Sigmoid colon (tissue), 7 donors: ENCODE measurements at places on chromosomes 11 and 22.

DNA sequence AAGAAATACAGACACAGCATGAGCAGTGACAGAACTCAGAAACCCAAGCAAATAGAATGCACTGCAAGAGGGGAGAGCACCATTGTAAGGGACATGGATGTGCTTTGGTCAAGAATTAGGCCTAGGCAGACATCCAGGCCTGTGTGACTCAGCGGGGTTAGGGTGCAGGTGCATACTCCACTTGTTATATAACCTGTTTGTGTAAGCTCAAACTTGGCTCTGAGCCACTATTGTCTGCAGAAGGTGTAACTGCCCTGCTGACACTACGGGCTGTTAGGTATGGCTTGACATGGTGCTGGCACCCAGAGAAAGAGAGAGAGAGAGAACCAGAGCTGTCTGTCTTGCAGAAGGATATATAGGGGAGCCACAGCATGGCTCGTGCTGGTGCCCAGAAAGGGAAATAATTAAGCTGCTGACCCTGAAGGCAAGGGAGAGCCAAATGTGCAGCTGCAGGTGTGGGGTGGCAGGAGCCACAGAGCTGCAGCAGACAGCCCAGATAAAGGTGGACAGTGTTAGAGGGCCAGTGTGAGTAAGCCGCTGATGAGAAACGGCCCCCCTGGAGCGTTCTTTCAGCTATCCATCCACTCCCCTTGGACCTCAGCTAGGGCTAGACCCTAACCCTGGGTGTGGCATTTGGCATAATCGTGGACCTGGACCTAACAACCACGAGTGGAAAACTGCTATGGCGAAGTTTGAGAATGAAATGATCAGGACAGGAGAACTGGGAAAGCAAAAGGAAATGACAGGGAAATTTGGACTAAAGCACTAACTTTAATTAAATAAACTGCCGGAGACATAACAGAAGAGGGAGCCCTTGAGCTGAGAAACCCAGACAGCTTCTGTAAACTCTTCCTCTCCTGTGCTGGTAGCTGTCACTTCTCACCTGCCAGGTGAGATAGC, 253.0 kb upstream of the CCDC179 start:
- no peaks in the 10 kb centered on the region for H3K27me3 ChIP-seq
- no peaks in the 10 kb centered on the region for H3K36me3 ChIP-seq
- DNase-seq, result no peak
- no peaks in the 10 kb centered on the region for H3K4me1 ChIP-seq

GRCh38 chr11:64153812-64154211, 12.1 kb downstream of the MACROD1 start:
- no peak overlapping the region for H3K27ac ChIP-seq
- H3K27me3 ChIP-seq, result no peaks in the 10 kb centered on the region
- DNase-seq, result no peak
- H3K36me3 ChIP-seq, result no peaks in the 10 kb centered on the region

DNA sequence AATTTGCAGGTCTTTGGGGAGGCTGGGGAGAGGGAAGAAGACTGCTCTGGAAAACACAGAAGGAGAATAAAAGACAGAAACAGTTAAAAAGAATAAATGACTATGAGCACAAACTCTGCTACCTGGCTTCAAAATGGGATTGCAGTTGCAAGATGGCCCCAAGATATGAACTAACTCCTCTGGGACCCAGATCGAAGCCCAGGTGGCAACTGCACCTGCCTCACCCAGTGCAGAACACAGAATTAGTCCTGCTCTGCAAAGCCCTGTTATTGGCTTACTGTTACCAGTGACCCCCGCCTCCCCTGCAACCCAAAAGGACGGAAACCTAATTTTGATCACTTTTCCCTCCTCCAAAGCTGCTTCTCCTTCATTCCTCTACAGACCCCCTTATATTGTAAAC, 35.9 kb upstream of the POU2AF1 start:
- H3K4me3 ChIP-seq, result no peak overlapping the region
- no peaks in the 10 kb centered on the region for H3K27me3 ChIP-seq
- H3K27ac ChIP-seq, result no peak overlapping the region

- peak overlapping the region; percentile 55 for H3K27ac ChIP-seq
- H3K27me3 ChIP-seq, result no peaks in the 10 kb centered on the region
- DNase-seq, result peak; percentile 59
- no peaks in the 10 kb centered on the region for H3K36me3 ChIP-seq
These were observed 607 bp upstream of the ROBO4 start for GRCh38 chr11:124898263-124898680.

- peak overlapping the region; percentile 23 for H3K27ac ChIP-seq
- H3K4me3 ChIP-seq, result no peak overlapping the region
- no peaks in the 10 kb centered on the region for H3K27me3 ChIP-seq
These were observed 14.1 kb upstream of the TSKU start for GRCh38 chr11:76768909-76769560.

DNA sequence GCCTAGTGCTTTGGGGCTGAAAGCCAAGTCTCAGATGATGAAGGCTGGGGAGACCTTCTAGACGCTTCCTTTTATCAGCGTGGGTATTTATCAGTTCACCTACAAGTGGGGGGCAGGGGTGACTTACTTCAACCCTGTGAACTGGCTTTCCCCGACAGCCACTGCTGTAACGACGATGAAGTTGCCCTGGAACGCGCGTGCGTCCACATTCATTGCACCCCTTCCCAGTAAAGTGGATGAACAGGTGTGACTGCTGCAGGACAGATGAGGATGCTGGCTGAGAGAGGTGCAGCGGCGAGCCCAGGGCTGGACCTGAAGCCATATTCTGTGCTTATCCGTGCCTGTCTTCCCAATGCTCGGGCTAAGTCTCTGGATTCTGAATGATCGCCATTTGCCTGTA, 1122.3 kb downstream of the TBC1D22A start:
- H3K36me3 ChIP-seq, result no peaks in the 10 kb centered on the region
- no peak for DNase-seq
- no peak overlapping the region for H3K27ac ChIP-seq
- H3K4me1 ChIP-seq, result no peaks in the 10 kb centered on the region
- no peak overlapping the region for H3K4me3 ChIP-seq

DNA sequence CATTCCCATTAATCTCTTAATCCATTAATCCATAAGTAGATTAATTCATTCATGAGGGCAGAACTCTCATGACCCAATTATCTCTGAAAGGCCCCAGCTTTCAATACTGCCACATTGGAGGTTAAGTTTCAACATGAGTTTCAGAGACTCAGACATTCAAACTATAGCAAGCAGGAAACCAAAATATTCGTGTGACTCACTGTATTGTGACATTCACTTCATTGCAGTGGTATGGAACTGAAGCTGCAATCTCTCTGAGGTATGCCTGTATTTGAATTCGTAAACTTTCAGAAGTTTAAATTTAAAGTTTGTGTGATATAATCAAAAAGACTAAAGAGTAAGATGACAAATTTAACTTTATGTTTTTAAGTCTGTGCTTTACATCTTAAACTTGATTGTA, 2.9 kb upstream of the OR52J3 start:
- H3K27me3 ChIP-seq, result no peaks in the 10 kb centered on the region
- no peaks in the 10 kb centered on the region for H3K4me1 ChIP-seq
- H3K27ac ChIP-seq, result no peak overlapping the region
- H3K36me3 ChIP-seq, result no peaks in the 10 kb centered on the region

DNA sequence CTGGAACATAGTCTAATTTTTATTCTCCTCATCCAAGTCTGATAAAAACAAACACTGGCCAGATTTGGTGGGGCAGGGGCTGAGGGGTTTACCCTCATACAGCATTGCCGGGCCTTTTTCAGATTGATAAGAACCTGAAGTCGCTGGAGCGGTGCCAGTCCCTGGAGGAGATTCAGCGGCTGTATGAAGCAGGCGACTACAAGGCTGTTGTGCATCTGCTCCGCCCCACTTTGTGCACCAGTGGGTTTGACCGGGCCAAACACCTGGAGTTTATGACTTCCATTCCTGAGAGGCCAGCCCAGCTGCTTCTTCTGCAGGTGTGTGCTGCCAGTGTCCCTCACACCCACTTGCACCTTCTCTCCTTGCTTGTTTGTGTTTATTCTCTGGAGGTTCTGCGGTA, 55.8 kb downstream of the CABIN1 start:
- no peaks in the 10 kb centered on the region for H3K4me1 ChIP-seq
- no peak overlapping the region for H3K27ac ChIP-seq
- no peak overlapping the region for H3K4me3 ChIP-seq
- H3K36me3 ChIP-seq, result peaks cover 38% of the 10 kb centered on the region
- peak; percentile 64 for DNase-seq

DNA sequence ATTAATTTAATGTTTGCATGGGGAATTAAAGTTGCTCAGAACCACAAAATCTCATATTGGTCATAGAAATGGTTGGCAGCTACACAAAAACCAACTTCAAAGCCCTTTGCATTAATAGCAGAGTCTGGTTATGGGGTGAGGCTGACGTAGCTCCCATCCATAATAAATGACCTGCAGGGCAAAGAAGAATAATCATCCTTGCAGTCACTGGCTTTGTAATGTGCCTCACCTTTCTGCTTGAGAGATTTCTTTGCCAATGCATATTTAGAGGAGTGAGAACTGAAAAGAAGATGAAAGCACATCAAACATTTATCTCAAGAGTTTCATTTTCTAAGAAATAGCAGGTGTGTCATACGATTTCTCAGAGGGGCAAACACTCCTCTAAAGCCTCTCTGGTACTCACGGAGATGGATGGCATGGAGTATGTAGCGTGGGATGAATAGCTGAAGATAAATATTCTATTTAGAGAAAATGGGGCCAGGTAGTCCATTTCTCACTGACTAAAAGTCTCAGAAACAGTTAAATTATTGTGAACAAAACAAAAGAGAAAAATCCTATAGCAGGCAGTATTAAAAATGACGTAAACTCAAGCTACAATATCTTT, 1491.9 kb downstream of the FAM181B start:
- no peak overlapping the region for H3K4me3 ChIP-seq
- H3K4me1 ChIP-seq, result no peaks in the 10 kb centered on the region
- H3K27ac ChIP-seq, result no peak overlapping the region

- peaks cover 45% of the 10 kb centered on the region for H3K4me1 ChIP-seq
- no peaks in the 10 kb centered on the region for H3K27me3 ChIP-seq
- H3K36me3 ChIP-seq, result no peaks in the 10 kb centered on the region
- no peak overlapping the region for H3K4me3 ChIP-seq
- DNase-seq, result no peak
- peak overlapping the region; percentile 32 for H3K27ac ChIP-seq
These were observed 40.1 kb downstream of the CTSC start for GRCh38 chr11:88297421-88297820.

GRCh38 chr11:111937844-111938243, 701 bp downstream of the DIXDC1 start:
- H3K27ac ChIP-seq, result peak overlapping the region; percentile 89
- peak overlapping the region; percentile 74 for H3K4me3 ChIP-seq
- no peaks in the 10 kb centered on the region for H3K27me3 ChIP-seq

- no peaks in the 10 kb centered on the region for H3K36me3 ChIP-seq
- no peak for DNase-seq
- peaks cover 12% of the 10 kb centered on the region for H3K4me1 ChIP-seq
- no peak overlapping the region for H3K4me3 ChIP-seq
These were observed 8.3 kb downstream of the CTSF start for GRCh38 chr11:66559866-66560676.

GRCh38 chr22:48209473-48210197, 1447.2 kb downstream of the TBC1D22A start:
- no peaks in the 10 kb centered on the region for H3K4me1 ChIP-seq
- no peaks in the 10 kb centered on the region for H3K27me3 ChIP-seq
- no peak overlapping the region for H3K4me3 ChIP-seq
- H3K27ac ChIP-seq, result no peak overlapping the region

DNA sequence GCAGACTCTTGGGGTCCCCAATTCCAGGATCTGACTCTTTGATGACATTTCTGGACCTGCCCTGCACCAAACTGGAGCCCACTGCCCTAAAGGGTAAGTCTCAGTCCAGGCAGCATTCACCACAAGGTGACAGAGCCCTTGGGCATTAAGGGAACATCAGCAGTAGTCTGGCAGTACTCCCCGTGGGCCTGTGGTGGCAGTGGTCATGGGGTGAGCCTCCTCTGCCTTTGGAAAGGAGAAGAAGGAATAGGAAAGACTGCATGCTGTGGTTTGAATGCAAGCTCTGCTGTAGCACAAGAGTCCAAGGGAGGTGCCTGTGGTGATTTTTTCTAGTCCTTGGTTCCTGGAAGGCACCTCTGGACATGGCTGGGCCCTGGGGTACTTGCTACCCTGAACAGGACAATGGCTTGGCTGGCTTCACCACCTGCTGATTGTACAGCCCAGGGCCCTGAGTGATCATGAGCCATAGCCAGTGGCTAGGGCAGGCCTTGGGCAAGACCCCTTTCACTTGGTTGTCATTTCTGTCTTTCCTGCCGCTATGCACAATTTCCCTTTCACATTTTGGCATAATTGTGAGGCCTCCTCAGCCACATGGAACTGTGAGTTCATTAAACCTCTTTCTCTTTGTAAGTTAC, 160.7 kb upstream of the GRIA4 start:
- no peak for DNase-seq
- H3K4me1 ChIP-seq, result no peaks in the 10 kb centered on the region
- H3K27me3 ChIP-seq, result no peaks in the 10 kb centered on the region
- H3K36me3 ChIP-seq, result no peaks in the 10 kb centered on the region
- H3K27ac ChIP-seq, result no peak overlapping the region

GRCh38 chr11:7019500-7020182, 505 bp downstream of the ZNF214 start:
- H3K27ac ChIP-seq, result peak overlapping the region; percentile 85
- H3K4me1 ChIP-seq, result peaks cover 5% of the 10 kb centered on the region
- peak overlapping the region; percentile 54 for H3K4me3 ChIP-seq
- no peaks in the 10 kb centered on the region for H3K27me3 ChIP-seq
- no peaks in the 10 kb centered on the region for H3K36me3 ChIP-seq

GRCh38 chr11:119229288-119229672, 23.1 kb downstream of the CBL start:
- no peak overlapping the region for H3K4me3 ChIP-seq
- H3K27me3 ChIP-seq, result no peaks in the 10 kb centered on the region
- no peak overlapping the region for H3K27ac ChIP-seq
- no peak for DNase-seq
- H3K4me1 ChIP-seq, result no peaks in the 10 kb centered on the region

DNA sequence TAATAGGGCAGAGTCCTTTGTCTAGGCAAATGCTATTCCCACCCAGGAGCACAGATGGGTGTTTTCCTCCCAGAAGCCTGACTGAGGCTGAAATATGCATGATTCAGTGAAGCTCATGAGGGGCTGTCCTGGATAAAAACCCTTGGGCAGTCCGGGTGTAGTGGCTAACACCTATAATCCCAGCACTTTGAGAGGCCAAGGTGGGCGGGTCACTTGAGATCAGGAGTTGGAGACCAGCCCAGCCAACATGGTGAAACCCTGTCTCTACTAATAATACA, 48.6 kb upstream of the LMO2 start:
- no peaks in the 10 kb centered on the region for H3K27me3 ChIP-seq
- DNase-seq, result no peak
- H3K4me3 ChIP-seq, result no peak overlapping the region
- H3K4me1 ChIP-seq, result peaks cover 8% of the 10 kb centered on the region
- no peak overlapping the region for H3K27ac ChIP-seq

GRCh38 chr22:29469755-29470154, 10.3 kb upstream of the NEFH start:
- H3K4me1 ChIP-seq, result peaks cover 8% of the 10 kb centered on the region
- H3K27me3 ChIP-seq, result peaks cover 16% of the 10 kb centered on the region
- DNase-seq, result no peak
- H3K36me3 ChIP-seq, result no peaks in the 10 kb centered on the region

- H3K4me1 ChIP-seq, result peaks cover 16% of the 10 kb centered on the region
- DNase-seq, result no peak
- no peaks in the 10 kb centered on the region for H3K27me3 ChIP-seq
- peak overlapping the region; percentile 87 for H3K27ac ChIP-seq
These were observed 629 bp downstream of the PSMA1 start for GRCh38 chr11:14519597-14519916.

- no peak overlapping the region for H3K27ac ChIP-seq
- DNase-seq, result no peak
- H3K4me3 ChIP-seq, result no peak overlapping the region
- H3K36me3 ChIP-seq, result no peaks in the 10 kb centered on the region
These were observed 33.2 kb downstream of the RCOR2 start for GRCh38 chr11:63883791-63884190.

GRCh38 chr22:46446799-46447198, 90.6 kb downstream of the CELSR1 start:
- no peaks in the 10 kb centered on the region for H3K36me3 ChIP-seq
- no peak for DNase-seq
- H3K27ac ChIP-seq, result no peak overlapping the region
- no peak overlapping the region for H3K4me3 ChIP-seq
- H3K27me3 ChIP-seq, result no peaks in the 10 kb centered on the region
